Stimulated activated CD8-positive, alpha-beta memory T cell treated with anti-CD3 and anti-CD28 coated beads, Interleukin-4, amount 100 ng/mL, for 4 hours (primary cell): ENCODE measurements at places on chromosomes 12 and 14.
A peak's percentile ranks its signal among the peaks of the same experiment; 100 is the strongest.

GRCh38 chr14:89767131-89767530 lies 187.4 kb downstream of the EFCAB11 start:
- no peak for DNase-seq

DNA sequence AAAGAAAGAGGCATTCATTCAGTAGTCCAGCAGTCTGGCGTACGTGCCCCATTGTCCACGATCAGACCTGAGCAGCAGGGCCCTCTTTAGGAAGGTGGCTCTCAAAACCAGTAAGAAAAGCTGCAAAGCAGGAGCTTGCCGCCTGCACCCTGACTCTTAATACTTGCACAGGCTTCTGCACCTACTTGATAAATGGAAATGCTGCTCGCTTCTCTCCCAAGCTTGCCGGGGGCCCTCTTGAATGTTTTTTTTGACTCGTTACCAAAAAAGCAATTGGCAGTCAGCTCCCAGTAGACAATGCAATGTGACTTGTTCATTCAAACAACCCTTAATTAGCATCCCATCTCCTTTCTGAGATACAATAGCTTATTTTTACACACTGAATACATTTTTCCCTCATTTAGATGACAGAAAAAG lies 27.2 kb upstream of the PTPRB start:
- DNase-seq: no peak

DNA sequence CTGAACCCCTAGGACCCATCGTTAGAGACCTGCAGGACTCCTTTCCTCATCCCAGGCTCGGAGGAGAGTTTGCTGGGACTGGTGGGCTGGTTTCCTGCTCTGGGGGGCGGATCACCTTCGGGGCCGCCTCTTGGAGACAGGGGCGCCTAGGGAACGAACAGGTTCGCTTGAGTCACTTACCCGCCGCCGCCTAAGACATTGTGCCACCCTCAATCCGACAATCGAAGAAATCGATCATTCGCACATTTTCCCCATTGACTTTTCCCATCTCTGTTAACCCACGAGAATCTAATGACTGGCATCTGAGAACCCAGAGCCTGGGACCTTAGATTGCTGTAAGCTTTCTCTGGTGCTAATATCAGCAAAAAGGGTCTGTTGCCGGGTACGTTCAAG lies 322 bp downstream of the SLC39A9 start:
- no peak for DNase-seq

- no peak for DNase-seq
Observed at GRCh38 chr12:29428633-29429032, 47.7 kb upstream of the ERGIC2 start.

DNA sequence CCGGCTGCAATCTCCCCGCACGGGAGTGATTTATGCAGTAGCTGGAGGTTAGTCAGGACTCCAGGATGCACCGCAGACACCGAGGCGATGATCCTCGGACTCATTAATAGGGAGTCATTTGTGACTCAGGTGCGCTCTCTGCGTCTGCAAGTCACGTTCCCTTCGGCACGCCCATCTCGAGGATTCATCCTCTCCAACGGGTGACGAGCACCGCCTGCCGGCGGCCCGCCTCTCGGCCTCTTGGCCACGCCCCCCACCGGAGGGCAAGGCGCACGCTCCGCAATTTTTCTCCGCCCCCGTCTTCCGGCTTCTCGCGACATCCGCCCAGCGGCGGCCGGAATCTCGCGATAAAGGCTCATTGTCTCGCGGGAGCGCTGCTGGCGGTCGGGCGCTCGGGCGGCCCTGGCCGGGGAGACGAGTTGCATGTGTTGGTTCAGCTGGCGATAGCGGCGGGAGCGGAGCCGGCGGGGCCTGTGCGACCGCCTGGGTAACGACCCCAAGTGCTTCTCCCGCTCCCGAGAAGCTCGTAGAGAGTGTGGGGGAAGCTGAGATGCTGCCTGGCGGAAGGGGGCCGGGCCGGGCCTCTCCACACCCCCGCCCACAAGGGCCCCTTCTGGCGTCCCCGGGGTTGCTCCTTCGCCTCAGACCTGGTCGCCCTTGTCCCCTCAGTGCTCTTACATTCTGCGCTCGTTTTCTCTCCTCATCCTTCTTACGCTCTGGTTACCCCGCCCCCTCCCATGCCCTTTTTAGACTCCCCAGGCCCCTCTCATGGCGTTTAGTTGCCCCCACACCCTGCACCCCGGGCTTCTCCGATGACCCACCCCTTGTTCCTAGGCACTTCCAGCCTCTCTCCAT lies at the start of gene DENR:
Gene DENR, plus strand, starts transcription at position 361 of the 855 bp plus-strand sequence. CDS start 878 bp downstream, outside the sequence.
- peak; percentile 98 for DNase-seq

GRCh38 chr12:20716037-20716436 lies 20.9 kb downstream of the SLCO1C1 start:
- DNase-seq: no peak

DNA sequence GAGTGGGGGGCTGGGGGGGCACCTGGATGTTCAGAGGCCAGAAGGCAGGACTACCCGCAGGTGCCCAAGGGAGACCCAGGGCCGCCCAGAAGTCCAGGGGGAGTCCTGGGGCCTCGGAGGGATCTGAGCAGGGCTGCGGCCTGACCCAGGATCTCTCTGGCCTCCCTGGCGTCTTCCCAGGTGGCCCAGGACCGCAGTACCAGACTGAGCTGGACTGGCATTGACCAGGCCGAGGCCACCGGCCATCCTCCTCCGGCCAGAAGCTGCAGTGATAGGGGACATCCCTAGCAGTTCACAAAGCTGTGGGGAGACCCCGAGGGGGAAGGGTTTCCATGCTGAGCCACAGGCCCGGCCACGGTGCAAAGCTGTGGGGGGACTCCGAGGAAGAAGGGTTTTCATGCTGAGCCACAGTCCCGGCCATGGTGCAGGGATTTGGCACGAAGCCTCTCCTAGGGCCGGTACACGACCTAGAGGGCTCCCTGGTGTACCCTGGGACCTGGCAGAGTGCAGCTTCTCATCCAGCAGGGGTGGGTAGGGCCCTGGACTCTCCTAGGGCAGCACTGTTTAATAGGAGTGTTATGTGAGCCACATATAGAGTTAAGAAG lies 24.4 kb downstream of the FBRSL1 start:
- DNase-seq: no peak

GRCh38 chr14:24607081-24607480 lies 2.4 kb downstream of the GZMH start:
- DNase-seq: no peak

DNA sequence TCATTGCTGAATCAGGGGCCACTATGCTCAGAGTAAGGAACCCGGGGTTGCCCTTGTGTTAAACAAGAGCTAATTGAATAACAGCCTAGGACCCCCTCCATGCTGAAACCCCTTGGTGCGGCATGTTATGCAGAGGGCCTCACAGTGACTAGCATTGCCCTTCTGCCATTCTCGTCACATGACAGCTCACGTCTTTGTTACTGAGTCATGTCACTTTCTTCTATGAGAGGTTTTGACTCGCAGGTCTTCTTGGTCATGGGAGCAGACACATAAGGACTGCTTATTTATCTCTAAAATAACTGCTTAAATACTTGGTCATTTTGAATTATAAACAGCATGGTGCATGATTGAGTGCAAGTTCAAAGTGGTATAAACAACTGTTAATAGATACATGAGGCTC lies 24.9 kb downstream of the TCTN1 start:
- DNase-seq: no peak

DNA sequence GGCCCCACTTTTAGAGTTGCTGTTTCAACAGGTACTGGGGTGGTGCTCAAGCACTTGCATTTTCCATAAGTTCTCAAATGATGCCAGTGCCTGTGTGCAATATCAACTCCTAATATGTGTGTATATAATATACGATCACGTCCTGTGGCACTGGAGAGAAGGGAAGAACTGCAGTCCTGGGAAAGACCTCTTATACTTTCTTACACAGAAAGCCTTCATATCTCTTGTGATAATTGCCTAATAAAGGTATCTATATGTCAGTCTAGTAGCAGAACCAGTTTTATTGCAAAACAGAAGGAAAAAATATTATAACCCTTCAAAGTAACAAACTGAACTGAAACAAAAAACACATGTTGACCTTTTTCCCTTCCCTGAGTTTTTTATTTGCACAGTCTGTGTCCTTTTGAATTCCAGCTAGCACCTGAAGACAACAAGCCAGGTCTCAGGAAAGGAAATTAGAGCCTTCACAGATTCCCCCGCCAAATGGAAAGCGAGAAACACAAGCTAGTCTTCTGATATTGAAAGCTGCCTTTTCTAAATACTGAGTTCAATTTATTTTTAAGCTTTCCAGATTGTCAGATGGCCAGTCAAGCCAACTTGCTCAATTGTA lies 44.4 kb downstream of the IGF1 start:
- no peak for DNase-seq

GRCh38 chr14:81221579-81222102 lies 882 bp upstream of the GTF2A1 start:
- no peak for DNase-seq

- no peak for DNase-seq
Observed at GRCh38 chr12:116125956-116126566, 151.4 kb downstream of the MED13L start.

DNA sequence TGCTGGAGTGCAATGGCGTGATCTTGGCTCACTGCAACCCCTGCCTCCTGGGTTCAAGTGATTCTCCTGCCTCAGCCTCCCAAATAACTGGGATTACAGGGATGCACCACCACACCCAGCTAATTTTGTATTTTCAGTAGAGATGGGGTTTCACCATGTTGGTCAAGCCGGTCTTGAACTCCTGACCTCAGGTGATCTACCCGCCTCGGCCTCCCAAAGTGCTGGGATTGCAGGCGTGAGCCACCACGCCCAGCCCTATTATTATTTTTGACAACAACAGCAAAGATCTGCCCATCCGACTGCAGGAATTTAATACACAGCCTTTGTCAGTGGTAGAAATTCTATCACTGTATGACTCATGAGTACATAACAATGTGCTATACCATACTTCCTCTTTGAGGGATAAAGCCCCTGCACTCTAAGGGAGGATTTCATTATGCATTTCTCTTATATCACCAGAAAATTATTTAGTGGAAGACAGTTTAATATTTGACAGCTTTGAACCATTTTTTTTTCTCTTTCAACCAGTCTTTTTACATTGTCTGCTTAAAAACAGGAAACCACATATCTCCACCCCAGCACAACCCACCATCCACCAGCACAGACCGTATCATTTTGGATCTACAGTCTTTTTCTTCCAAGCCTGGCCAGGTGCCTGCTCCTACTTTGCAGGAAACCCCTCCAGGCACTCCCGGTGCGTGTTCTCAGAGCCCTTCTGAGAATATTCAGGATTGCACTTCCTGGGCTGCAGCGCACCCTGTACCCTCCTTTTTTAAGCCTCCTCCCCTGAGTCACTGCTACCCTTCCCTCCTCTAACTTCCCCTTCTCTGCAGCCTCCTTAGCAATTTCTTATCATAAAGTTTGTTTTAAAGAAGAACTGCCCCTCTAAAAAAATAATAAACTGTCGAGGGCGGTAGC lies 594 bp downstream of the ARHGDIB start:
- no peak for DNase-seq

- no peak for DNase-seq
Observed at GRCh38 chr14:58479975-58480374, 52.5 kb downstream of the KIAA0586 start.

DNA sequence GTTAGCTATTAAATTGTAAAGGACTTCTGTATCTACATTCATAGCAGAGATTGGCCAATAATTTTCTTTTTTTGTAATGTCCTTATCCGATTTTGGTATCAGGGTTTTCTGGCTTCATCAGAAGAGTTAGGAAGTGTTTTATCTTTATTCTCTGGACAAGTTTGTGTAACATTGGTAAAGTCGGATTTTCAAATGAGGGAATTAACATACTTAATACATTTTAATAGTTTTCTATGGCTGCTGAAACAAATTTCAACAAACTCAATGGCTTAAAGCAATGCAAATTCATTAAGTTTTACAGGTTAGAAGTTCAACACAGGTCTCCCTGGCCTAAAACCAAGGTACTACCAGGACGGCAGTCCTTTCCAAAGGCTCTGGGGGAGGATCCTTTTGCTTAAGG lies 13.2 kb upstream of the SLC8A3 start:
- DNase-seq: no peak

DNA sequence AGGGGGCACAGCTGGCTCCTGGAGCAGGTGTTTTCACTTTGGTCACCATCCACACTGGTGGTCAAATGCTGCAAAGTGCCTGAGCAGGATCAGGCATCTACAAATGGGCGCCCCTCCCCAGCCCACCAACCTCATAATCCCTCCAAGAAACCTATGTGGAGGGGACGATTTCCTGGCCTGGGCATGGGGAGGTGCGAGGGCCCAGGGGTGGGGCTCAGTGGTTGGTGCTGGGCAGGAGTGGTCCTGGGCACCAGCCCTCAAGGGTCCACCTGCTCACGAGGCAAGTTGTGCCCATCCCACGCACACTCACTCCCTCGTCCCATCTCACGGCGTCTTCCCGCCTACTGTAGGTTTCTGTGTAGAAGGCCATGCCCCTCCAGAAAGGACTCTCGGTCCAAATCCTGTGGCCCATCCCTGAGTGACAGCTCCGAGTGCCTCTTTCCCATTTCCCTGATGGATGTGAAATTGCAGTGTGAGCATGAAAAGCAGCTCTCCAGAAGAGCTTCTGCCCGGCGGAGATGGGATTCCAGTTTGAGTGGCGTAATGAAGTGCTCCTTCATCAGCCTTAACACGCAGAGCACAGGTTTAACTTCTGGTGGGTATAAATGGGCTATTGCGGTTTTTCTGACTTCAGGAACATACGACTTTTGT lies 36.9 kb downstream of the SLC15A4 start:
- DNase-seq: no peak

- DNase-seq: no peak
Observed at GRCh38 chr12:94792693-94793092, 142.3 kb upstream of the TMCC3 start.

- DNase-seq: no peak
Observed at GRCh38 chr14:44960646-44961045, 1.1 kb downstream of the KLHL28 start.
